Mesenteric fat pad (tissue), 1 donor: ENCODE measurements at places on chromosomes 7 and 10. TPM values are rescaled to one million over a fixed set of nuclear protein-coding genes. Genes with fewer than 3 reads are reported as not detected.
A peak's percentile ranks its signal among the peaks of the same experiment; 100 is the strongest.

The HKDC1 gene
- 0.10 TPM for total RNA-seq

The SPDYE2 gene
- not detected for total RNA-seq

The AS3MT gene
- 2.1 TPM for total RNA-seq

The PCLO gene
- total RNA-seq, result 2.2 TPM

DNA sequence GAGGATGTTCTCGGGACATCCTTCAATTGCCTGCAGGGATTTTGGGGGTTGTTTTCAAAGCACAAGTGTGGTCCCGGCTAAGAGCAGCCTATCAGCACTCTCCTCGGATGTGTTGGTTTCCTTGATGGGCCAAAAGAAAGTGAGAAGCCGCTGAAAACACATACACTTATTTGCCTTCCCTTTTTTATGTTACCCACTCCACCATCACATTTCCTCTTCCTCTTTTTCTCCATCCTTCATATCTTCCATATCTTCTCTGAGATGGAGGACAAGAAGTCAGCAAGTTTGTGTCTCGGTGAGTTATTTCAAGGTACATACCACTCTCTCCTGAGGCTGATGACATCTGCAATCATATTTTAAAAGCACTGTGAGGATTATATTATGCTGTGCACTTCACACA, 64.0 kb downstream of the ZNF33B start:
- DNase-seq, result no peak

DNA sequence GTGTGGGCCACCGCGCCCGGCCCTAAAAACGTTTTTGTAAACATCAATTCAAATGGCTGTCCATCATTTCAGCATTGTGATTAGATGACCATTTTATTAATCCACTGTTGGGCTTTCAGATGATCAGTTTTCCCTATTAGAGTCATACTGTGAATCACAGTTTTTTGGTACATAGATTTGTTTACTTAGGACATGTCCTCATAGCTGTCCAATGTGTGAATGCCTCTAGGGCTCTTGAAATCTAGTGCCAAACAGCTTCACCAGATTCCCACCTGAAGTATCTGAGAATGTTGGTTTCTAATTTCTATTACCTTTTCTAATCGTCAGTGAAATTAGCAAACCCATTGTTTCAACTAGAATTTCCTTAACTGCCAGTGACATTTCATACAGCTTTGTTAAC, 66.8 kb downstream of the UPF2 start:
- DNase-seq, result no peak

GRCh38 chr10:108005627-108006026, 841.1 kb upstream of the SORCS1 start:
- no peak for DNase-seq

GRCh38 chr7:34320926-34321661, 336.9 kb upstream of the NPSR1 start:
- no peak for DNase-seq

GRCh38 chr7:104951546-104951945, 62.5 kb upstream of the KMT2E start:
- no peak for DNase-seq

GRCh38 chr7:133572087-133572486, 319.2 kb downstream of the EXOC4 start:
- no peak for DNase-seq

GRCh38 chr7:86995814-86996213, 63.6 kb downstream of the ELAPOR2 start:
- DNase-seq, result no peak

DNA sequence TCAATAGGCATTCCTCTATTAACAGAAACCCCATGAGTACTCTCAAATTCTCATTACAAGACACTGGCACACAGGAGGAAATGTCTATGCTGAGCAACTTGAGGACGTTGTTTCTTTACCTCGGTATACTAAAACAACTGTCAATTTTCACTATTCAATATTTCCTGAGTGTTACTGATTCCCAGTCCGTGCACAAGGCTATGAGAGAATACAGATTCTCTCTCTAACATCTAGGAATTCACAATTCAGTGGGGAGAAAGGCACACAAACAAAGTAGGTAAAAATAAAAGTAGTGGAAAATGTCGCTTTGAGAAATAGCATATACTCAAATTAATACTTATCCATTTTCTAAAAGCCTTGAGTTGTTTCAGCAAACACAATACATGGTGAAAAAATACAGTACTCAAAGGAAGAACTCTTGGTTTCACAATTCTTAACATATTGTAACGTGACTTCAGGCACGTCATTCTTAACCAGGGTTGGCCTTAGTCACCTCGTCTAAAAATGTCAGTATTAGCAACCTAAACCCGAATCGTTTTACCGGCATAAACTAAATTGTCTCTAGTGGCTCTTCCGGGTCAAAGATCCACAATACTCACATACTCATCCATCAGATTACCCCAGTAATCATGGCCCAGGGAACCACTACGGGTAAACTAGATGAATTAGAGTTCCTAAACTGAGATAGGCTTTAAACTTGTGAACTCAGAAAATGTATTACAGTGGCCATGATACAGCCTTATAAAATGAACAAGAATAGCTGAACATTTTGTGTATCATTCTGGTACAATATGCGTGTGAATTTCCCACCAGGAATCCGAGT, 1.5 kb downstream of the IPMK start:
- DNase-seq, result no peak

DNA sequence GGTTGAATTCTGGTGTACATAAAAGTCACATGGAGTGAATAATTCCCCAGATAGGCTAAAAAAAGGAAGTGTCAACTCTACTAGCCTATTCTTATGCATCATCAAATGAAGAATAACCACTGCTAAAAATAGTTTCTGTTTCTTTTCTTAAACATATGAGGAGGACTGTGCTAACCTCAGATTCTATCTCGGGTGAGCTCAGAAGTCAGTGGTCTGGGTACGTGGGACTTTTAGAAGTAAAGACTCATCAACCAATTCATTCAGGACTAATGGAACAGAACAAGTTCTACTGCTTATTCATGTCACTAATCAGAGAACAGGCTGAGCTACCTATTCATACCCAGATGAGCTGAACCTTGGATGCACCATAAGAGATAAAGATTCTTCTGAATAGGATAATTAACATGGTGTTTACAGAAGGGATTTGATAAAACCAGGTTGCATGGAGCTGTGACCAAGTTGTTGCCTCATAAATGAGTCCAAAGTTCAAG, 9.5 kb upstream of the ASAH2 start:
- no peak for DNase-seq

- DNase-seq, result no peak
These were observed 128.7 kb downstream of the COBL start for GRCh38 chr7:51187941-51188340.

DNA sequence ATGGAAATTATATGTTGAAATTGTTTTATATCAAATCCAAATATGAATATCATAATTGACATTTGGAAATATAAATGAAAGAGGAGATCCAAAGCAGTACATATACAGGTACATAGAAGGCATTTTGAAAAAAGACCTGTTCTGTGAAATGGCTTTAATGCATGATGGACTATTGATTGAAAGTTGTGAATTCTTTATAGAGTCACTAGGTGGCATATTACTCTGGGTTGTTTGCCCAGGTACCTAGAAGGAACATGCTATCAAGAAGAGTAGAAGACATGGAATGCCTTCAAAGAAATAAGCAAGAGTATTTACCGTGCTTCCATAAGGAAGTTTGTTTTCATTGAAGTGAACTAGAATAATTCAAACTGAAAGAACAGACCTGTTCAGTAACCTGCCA, 160.0 kb upstream of the ANK3 start:
- DNase-seq, result no peak

GRCh38 chr10:110502072-110502845, 4.6 kb downstream of the DUSP5 start:
- DNase-seq, result no peak

DNA sequence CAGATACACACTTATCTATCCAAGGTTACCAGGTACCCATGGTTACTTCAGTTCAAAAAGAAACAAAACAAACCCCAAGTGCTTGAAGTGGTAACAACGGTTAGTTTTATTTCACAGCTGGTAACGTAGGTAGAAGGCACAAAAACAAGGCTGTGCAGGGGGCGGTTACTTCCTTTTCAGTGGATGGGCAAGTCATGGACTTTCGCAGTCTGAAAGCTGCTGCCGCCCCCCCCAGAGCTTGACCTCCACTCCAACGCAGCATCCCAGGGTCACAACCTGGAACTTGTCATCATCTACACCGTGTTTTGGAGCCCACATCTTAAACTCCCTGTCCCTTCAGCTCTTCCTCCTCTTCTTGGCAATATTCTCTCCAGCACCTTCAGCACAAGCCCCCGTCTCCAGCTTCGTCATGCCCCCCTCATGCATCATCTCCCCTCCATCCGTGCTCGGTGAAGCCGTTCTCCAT, 181.2 kb upstream of the ITGB1 start:
- DNase-seq, result no peak

GRCh38 chr10:45000752-45001380, at the start of gene ZNF22:
TSS of gene ZNF22 (plus strand) at chr10:45000923. CDS start at chr10:45003369, 2,446 bp downstream.
- DNase-seq, result peak; percentile 92

DNA sequence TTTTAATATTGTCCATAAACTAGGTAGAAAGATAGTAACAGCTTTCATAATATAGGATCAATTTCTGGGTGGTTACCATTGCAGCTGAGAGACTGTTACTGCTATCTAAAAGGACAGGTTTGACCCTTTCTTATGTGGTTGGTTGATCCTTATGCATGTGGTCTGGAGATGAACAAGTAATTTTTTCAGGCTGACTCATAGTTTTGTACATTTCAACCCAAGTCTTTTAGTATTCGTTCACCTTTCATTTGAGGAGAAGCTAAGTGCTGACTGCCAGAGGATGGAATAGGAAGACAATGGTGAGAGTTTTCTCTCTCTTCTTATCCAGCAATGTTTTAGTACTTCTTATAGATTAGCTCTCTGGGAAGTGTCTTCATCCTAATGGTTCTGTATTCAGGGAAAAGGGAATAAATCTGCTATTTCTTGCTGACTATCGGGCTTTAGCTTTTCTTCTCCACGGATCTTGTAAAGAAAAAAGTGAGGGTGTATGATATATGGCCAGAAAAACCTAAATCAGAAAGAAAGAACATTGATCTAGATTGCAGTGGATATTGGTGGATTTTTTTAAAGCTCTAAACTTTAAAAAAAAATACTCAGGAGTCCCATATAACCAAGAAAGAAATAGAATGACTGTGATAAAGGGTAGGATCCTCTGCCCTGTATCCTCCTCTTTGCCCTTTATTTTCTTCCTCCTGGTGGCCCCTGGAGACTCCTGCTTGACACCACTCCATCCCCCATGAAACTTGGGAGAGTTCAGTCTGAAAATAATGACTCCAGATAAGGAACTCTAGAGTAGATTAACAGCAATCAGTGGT, 88.0 kb downstream of the CPED1 start:
- no peak for DNase-seq
